ENCODE measurements at places on chromosomes 5 and 9. TPM values are rescaled to one million over a fixed set of nuclear protein-coding genes. Genes with fewer than 3 reads are reported as not detected.
A peak's percentile ranks its signal among the peaks of the same experiment; 100 is the strongest.

- no peaks in the 10 kb centered on the region for H3K27me3 ChIP-seq
- no peaks in the 10 kb centered on the region for H3K36me3 ChIP-seq
- peak overlapping the region; percentile 38 for H3K4me3 ChIP-seq
Observed at GRCh38 chr9:137028263-137029057, 423 bp upstream of the ABCA2 start.

DNA sequence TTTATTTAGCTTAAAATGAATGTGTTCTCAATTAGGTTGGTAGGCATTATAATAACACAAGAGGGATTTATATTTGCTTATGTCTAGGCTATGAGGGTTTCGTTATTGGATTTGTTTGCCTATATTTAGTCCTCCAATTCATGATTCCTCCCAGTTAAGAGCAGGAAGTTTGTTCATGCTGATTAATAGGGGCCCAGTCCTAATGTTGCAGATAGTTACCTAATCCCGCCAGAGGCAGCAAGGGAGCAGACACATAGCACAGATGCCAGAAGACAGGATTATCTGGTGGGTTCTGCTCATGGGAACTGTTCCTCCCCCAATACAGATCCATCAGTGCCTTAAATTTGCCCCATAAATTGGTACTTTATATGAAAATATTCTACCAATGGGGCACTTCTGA is 100.8 kb upstream of the TLE4 start:
- H3K27me3 ChIP-seq, result no peaks in the 10 kb centered on the region
- no peak overlapping the region for H3K4me3 ChIP-seq
- no peak overlapping the region for H3K27ac ChIP-seq
- DNase-seq, result no peak
- no peaks in the 10 kb centered on the region for H3K36me3 ChIP-seq

DNA sequence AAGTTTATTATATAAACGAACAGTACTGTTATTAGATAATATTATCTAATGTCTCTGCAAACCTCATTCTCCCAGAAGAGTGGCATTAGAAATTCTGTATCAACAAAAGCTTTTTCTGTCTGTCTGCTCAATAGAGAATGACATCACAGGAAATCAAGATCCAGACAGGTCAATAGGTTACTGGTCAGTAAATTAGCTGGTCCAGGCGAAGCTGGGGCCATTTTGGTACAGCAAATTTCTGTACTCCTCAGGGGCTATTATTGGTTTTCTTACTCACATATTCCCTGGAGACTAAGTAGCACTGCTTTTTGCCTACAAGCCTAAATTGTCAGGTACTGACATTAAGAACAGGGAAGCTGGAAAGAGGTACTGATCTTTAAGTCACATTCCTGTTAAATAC is 80.5 kb downstream of the PLPP1 start:
- no peak overlapping the region for H3K4me3 ChIP-seq
- no peak overlapping the region for H3K27ac ChIP-seq
- peaks cover 4% of the 10 kb centered on the region for H3K4me1 ChIP-seq
- no peak for DNase-seq

- H3K4me1 ChIP-seq, result no peaks in the 10 kb centered on the region
- H3K36me3 ChIP-seq, result no peaks in the 10 kb centered on the region
Observed at GRCh38 chr9:101092922-101093321, 64.4 kb downstream of the PLPPR1 start.

GRCh38 chr9:83981126-83981871 is 694 bp downstream of the RMI1 start:
- no peaks in the 10 kb centered on the region for H3K27me3 ChIP-seq
- peaks cover 7% of the 10 kb centered on the region for H3K4me1 ChIP-seq
- peak overlapping the region; percentile 100 for H3K27ac ChIP-seq
- no peaks in the 10 kb centered on the region for H3K36me3 ChIP-seq
- DNase-seq, result no peak
- peak overlapping the region; percentile 81 for H3K4me3 ChIP-seq

- no peaks in the 10 kb centered on the region for H3K36me3 ChIP-seq
- H3K4me1 ChIP-seq, result no peaks in the 10 kb centered on the region
- no peak overlapping the region for H3K27ac ChIP-seq
- H3K27me3 ChIP-seq, result no peaks in the 10 kb centered on the region
Observed at GRCh38 chr9:36842560-36843530, 191.2 kb downstream of the PAX5 start.

- H3K27ac ChIP-seq, result no peak overlapping the region
- no peak for DNase-seq
- peaks cover 3% of the 10 kb centered on the region for H3K4me1 ChIP-seq
- H3K27me3 ChIP-seq, result no peaks in the 10 kb centered on the region
- no peak overlapping the region for H3K4me3 ChIP-seq
- H3K36me3 ChIP-seq, result no peaks in the 10 kb centered on the region
Observed at GRCh38 chr5:150580917-150581316, 59.5 kb upstream of the SYNPO start.

DNA sequence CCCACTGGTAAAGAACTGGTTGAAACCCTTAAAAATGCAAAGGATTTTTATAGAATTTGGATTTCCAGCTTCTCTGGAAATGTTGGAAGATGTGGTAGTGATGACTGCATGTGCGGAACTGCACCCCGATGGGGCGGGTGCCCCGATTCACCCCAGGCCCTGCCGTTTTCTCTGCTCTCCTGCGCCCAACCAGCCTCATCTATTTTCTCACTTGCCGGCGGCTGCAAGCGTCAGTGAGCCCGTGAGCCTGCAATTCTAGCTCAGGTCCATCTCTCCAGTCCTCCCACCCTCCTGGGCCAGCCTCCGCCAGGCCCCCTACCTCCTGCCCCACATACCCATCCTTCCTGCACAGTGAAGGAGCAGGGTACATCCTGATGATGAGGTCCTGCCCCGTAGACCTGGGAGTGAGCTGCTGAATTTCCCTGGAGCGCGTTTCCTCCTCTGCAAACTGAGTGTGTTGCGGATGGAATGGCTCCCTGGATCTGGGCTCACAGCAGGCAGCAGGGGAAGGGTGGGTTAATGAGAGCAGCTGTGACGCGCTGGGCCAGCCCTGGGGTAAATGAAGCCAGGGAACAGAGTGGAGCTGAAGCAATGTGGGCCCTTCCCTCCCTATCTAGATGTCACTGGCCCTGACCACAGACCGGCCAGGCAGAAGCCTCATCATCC is 45.9 kb upstream of the PHYKPL start:
- H3K27ac ChIP-seq, result no peak overlapping the region
- H3K4me3 ChIP-seq, result no peak overlapping the region
- no peaks in the 10 kb centered on the region for H3K4me1 ChIP-seq
- H3K27me3 ChIP-seq, result no peaks in the 10 kb centered on the region
- no peak for DNase-seq

DNA sequence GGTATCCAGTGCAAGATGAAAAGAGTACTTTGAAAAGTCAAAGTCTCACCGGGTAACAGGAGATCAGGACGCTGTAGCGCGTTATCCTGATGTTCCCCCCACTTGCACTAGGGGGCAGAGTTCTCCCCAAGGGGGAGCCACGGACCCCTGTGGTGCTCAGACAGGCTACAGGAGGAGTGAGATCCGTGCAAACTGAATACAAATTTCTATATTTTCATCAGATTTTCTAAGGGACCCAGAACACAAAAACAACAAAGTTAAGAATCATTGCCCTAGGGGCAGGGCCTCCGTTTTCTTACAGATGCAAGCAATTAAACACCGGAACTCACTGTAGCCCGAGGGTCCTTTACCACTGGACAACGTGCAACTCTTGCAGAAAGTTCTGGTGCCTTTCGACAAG is 2.0 kb downstream of the MYO10 start:
- peak overlapping the region; percentile 71 for H3K4me3 ChIP-seq
- no peaks in the 10 kb centered on the region for H3K36me3 ChIP-seq
- DNase-seq, result peak; percentile 48
- H3K27me3 ChIP-seq, result no peaks in the 10 kb centered on the region
- H3K4me1 ChIP-seq, result no peaks in the 10 kb centered on the region

- H3K27me3 ChIP-seq, result no peaks in the 10 kb centered on the region
- H3K36me3 ChIP-seq, result no peaks in the 10 kb centered on the region
- H3K4me1 ChIP-seq, result no peaks in the 10 kb centered on the region
- no peak overlapping the region for H3K27ac ChIP-seq
Observed at GRCh38 chr5:96037128-96037527, 75.5 kb upstream of the ELL2 start.

DNA sequence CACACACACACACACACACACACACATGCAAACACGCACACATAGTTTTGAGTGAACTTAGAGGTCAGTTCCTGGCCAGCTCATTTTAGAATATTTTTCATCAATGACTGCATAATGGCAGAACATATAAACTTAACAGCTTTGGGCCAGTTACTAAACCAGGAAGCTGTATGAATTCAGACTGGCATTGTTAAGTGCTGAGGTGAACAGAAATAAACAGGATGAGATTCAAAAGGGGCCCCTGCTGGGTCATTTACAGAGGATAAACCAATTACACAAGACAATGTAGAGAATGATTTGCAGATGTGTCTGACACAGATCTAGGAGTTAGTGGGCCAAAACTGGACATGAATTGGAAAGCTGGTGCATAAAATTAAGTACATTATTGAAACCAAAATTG is 44.6 kb downstream of the MARCHF11 start:
- no peak overlapping the region for H3K4me3 ChIP-seq
- no peaks in the 10 kb centered on the region for H3K4me1 ChIP-seq
- no peak overlapping the region for H3K27ac ChIP-seq
- no peak for DNase-seq
- no peaks in the 10 kb centered on the region for H3K27me3 ChIP-seq

- no peak overlapping the region for H3K27ac ChIP-seq
- no peaks in the 10 kb centered on the region for H3K36me3 ChIP-seq
- H3K4me1 ChIP-seq, result no peaks in the 10 kb centered on the region
- no peaks in the 10 kb centered on the region for H3K27me3 ChIP-seq
- no peak overlapping the region for H3K4me3 ChIP-seq
Observed at GRCh38 chr5:160036243-160036642, 27.3 kb downstream of the TTC1 start.

DNA sequence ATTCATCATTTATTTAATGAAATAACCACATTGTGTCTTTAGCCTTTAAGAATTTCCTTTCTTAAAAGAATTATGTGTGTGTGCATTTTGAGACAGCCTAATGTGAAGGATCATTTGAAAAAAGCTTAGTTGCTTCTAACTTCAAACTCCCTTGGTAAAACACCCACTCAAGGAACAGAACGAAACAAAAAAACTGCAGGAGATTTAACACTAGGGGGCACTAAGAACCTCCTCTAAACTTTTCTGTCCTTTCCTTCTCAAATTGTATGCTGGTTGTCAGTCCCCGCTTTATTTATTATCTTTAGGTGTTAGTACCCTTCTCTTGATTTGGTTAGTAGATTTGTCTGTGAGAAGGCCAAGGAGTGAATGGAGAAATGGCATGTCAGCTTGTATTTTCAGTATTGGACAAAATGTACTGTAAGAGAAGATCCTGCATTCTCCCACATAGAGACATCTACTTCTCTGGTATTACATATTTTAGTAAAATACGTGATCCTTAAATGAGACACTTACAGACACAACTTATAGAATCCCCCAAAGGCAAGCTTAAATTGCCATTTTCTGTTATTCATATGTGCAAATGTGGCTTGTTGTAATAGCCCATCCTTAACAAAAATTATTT is 229.7 kb downstream of the MRPS30 start:
- H3K27me3 ChIP-seq, result no peaks in the 10 kb centered on the region
- no peak for DNase-seq
- no peak overlapping the region for H3K4me3 ChIP-seq
- no peaks in the 10 kb centered on the region for H3K4me1 ChIP-seq
- H3K36me3 ChIP-seq, result no peaks in the 10 kb centered on the region
- H3K27ac ChIP-seq, result no peak overlapping the region

GRCh38 chr9:71774920-71775319 is 6.6 kb upstream of the CEMIP2 start:
- no peaks in the 10 kb centered on the region for H3K27me3 ChIP-seq
- H3K4me1 ChIP-seq, result no peaks in the 10 kb centered on the region
- H3K27ac ChIP-seq, result no peak overlapping the region
- H3K36me3 ChIP-seq, result no peaks in the 10 kb centered on the region
- no peak overlapping the region for H3K4me3 ChIP-seq

GRCh38 chr5:65013166-65013565 is 244.4 kb downstream of the CWC27 start:
- no peak overlapping the region for H3K4me3 ChIP-seq
- no peak for DNase-seq
- H3K27ac ChIP-seq, result peak overlapping the region; percentile 25
- H3K27me3 ChIP-seq, result no peaks in the 10 kb centered on the region

GRCh38 chr9:99113414-99114048 is 8.6 kb downstream of the TGFBR1 start:
- H3K36me3 ChIP-seq, result no peaks in the 10 kb centered on the region
- H3K4me3 ChIP-seq, result no peak overlapping the region
- no peaks in the 10 kb centered on the region for H3K27me3 ChIP-seq
- peak overlapping the region; percentile 17 for H3K27ac ChIP-seq
- H3K4me1 ChIP-seq, result peaks cover 10% of the 10 kb centered on the region

DNA sequence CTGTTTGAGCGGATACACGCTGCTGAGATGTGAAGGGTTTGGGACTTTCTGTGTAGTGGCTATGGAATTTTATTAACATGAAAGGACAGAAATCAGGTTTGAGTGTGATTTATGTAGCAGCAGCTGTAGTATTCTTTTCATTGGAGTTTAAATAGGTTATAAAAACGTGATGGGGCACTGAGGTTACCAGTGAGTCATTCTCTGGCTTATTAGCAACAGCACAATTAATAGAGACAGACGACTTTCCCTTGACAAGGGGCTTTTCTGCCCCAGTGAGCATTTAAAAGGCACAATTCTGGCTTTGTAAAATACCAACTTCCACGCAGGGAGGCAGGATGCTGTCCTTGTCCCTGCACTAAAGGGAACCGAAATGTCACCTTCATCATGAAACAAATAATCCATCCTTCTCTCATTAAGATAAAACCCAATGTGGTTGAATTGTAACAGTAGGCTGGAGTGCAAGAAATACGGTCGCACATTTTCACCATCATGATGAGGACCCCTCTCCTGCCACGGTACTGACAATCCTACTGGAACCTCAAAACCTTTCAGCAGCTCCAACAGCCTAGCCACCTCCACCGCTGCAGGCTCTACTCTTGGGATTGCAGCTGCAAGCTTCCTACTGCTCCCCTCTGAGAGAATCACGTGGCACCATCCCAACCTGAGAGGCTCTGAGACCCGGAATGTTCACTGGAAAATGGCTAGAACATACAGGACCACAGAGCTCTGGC is 293.9 kb downstream of the IRX1 start:
- no peak overlapping the region for H3K4me3 ChIP-seq
- DNase-seq, result no peak
- no peaks in the 10 kb centered on the region for H3K27me3 ChIP-seq
- no peaks in the 10 kb centered on the region for H3K36me3 ChIP-seq
- H3K27ac ChIP-seq, result no peak overlapping the region

- no peaks in the 10 kb centered on the region for H3K4me1 ChIP-seq
- no peak overlapping the region for H3K27ac ChIP-seq
- no peaks in the 10 kb centered on the region for H3K36me3 ChIP-seq
- no peak overlapping the region for H3K4me3 ChIP-seq
Observed at GRCh38 chr5:146151970-146152369, 30.5 kb downstream of the LARS1 start.

GRCh38 chr9:2837915-2838314 is 6.0 kb downstream of the PUM3 start:
- H3K4me3 ChIP-seq, result peak overlapping the region; percentile 2
- no peaks in the 10 kb centered on the region for H3K27me3 ChIP-seq
- H3K27ac ChIP-seq, result peak overlapping the region; percentile 48
- H3K4me1 ChIP-seq, result no peaks in the 10 kb centered on the region

GRCh38 chr5:76144513-76145274 is 61.5 kb downstream of the SV2C start:
- peaks cover 5% of the 10 kb centered on the region for H3K4me1 ChIP-seq
- H3K36me3 ChIP-seq, result no peaks in the 10 kb centered on the region
- H3K27ac ChIP-seq, result no peak overlapping the region

UBE2D2 gene
- total RNA-seq, result 34.1 TPM

GPR150 gene
- not detected for total RNA-seq

ACTBL2 gene
- not detected for total RNA-seq

FBXW2 gene
- 57.4 TPM for total RNA-seq

LMBRD2 gene
- total RNA-seq, result 2.3 TPM

SPATA31A3 gene
- not detected for total RNA-seq

HSPB3 gene
- not detected for total RNA-seq

PRR16 gene
- 8.8 TPM for total RNA-seq

KCTD16 gene
- not detected for total RNA-seq

GFI1B gene
- not detected for total RNA-seq

Data from uterus (tissue), 4 donors.